ENCODE measurements at places on chromosomes 11 and 22.
A peak's percentile ranks its signal among the peaks of the same experiment; 100 is the strongest.

DNA sequence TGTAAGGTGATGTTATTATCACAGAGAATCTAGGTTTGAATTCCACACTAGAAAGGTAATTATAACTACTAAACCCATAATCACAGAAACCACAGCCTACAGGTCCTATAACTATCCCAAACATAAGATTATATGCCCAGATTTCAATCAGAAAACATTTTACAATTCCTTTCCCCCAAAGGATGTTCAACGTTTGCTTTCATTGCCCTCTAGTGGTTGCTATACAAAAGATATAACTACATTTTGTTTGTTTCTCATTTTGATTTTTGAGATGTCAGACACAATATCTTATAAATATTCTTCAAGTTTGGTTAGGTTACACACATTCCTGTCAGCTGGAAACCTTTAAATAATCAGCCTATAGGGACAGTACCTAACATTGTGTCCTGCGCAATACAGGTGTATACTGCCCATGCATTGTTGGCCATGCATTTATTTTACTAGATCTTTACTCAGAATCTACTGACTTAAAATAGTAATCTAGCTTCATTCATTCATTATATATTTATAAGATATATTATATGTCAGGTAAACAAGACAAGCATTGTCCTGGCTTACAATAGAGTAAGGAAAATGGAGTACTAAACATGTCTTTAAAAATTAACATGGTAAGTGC lies 530.5 kb upstream of the CCDC90B start:
- DNase-seq, result no peak

DNA sequence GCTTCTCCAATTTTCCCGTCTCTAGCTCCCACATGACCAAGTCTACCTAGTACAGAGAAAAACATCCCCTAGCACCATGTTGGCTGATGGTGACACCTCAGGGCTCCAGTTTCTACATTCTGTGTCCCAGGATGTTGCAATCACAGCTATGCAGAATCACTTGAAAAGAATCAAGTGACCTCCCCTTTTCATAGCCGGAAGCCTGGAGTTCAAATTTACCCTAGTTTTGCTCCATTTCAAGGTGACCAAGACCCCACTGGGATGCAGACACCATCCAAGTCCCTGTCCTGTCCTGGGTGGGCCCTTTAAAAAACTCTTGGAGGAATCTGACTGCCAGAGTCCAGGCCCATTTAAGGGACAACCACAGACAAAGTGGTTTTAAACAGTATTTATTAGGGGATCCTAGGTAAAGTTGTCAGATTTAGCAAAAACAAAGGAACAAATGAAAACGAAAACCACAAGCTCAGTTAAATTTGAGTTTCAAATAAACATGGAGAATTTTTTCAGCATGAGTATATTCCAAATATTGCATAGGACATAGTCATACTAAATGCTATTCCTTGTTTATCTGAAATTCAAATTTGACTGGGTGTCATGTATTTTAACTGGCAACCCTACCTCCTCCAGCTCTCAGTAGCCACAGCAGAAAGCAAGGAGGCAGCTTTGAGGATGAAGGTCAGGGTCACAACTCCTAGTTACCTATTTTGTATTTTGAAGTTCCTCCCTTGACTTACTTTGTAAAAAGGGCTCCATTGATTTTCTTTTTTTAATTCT lies 52.4 kb downstream of the MIAT start:
- DNase-seq, result no peak

GRCh38 chr11:73350908-73351636 lies 25.1 kb upstream of the RELT start:
- peak; percentile 59 for DNase-seq

GRCh38 chr11:6321356-6321755 lies 1.1 kb upstream of the CAVIN3 start:
- peak; percentile 20 for DNase-seq

DNA sequence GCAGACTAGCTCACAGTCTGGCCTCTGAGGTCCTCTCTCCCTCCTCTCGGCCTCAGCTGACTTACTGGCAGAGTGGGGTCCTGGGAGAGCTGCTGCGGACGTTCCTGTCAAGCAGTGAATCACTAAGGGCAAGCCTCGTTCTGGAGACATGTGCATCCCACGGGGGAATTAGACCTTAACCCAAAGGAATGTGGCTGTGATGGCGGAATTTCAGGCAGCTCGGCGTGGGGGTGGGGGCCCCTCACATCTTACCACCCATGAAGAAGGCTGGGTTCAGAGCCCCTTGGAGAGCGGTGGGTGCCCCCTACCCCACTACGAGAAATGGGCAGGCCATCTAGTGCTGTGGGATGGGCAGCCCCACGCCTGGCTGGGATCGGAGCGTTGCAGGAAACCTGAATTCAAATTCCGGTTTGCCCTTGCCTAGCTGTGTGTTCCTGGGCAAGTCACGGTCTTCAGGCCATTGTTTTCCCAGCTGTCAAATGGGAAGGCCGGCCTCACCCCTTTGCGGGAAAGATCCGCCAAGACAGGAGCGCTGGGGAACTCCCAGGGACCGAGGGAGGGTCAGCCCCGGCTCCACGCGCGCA lies 554 bp downstream of the LRRC32 start:
- no peak for DNase-seq

GRCh38 chr11:115290893-115291292 lies 213.3 kb downstream of the CADM1 start:
- DNase-seq, result no peak

GRCh38 chr11:69293819-69294505 lies at the start of gene MYEOV:
TSS of gene MYEOV (plus strand) at chr11:69294155. CDS start at chr11:69295355, 1,200 bp downstream.
- DNase-seq, result no peak
